ENCODE measurements at places on chromosomes 4 and X.
A peak's percentile ranks its signal among the peaks of the same experiment; 100 is the strongest.

DNA sequence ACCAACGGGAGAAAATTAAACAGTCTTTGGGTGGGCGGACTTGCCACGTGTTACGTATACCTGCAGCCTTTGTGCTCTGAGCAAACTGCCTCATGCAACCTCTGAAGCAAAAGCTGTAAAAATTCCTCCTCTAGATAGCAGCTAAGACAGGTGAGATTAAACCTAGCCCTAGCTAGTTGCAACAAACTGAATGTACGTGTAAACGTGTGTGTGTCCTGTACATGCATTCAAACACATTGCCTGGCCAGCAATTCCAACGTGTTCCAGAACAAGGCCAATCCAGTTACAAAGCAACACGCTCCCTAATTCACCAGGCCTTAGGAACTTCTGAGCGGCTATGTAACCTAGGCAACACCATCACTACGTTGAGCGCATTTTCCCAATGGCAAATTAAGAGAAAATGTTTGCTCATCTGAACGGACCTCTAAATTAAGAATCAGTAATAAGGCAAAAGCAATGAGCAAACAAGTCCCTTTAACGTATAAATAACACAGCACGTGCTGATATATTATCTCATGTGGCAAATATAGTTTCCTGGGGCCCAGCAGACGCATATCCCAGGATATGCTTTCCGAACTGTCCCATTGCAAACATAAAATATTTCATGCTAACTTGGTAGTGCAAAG, 792 bp downstream of the PPID start:
- peak; percentile 50 for DNase-seq

DNA sequence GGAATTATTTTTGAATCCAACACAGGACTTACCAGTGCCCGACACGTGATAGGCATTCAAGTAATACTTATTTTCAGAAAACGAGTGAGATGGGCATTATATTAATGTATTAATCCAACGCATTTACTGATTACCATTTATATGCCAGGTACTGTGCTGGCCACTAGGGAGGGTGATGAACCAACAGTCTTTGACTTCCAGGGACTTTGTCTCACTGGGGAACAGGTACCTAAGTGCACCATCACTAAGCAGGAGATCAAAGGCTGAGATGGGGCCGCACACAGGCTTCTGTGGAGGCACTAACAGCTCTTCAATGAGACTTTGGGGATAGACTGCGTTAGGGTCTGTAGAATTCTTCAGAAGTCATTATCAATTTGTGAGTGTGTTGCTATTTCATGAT, 5.7 kb upstream of the TADA2B start:
- no peak for DNase-seq

DNA sequence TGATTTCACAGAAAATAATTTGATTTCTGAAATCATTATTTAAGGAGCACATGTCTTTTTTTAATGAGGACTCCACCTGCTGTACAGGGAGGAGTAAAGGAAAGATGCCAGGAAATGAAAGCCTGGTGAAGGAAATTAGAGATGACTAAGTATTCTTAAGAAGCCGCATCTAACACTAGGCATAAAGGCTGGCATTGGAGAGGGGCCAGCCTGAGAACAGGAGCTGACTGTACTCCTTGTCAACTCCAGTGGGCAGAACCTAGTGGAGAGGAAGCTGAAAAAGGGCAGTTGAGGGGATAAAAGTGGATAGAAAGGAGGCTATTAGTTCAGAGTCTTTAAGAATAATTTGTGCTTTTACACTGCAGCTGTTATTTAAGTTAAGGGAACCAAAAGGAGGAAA, 393.0 kb downstream of the PPP1R2C start:
- no peak for DNase-seq

DNA sequence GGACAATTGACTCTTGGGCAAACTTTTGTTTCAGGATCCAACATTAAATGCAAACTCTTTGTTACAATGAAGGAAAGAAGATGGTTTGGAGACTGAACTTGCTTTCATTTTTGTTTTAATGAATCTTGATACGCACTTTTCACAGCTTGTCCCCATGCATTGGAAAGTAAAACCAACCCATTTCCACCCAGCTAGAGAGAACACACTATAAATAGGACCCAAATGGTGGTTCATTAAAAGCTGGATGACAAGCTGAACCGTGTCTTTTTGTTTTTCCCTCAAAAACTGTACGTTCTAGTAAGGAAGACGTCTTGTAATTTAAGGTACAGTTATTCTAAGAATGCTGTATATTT, 95.3 kb upstream of the EGFL6 start:
- no peak for DNase-seq

DNA sequence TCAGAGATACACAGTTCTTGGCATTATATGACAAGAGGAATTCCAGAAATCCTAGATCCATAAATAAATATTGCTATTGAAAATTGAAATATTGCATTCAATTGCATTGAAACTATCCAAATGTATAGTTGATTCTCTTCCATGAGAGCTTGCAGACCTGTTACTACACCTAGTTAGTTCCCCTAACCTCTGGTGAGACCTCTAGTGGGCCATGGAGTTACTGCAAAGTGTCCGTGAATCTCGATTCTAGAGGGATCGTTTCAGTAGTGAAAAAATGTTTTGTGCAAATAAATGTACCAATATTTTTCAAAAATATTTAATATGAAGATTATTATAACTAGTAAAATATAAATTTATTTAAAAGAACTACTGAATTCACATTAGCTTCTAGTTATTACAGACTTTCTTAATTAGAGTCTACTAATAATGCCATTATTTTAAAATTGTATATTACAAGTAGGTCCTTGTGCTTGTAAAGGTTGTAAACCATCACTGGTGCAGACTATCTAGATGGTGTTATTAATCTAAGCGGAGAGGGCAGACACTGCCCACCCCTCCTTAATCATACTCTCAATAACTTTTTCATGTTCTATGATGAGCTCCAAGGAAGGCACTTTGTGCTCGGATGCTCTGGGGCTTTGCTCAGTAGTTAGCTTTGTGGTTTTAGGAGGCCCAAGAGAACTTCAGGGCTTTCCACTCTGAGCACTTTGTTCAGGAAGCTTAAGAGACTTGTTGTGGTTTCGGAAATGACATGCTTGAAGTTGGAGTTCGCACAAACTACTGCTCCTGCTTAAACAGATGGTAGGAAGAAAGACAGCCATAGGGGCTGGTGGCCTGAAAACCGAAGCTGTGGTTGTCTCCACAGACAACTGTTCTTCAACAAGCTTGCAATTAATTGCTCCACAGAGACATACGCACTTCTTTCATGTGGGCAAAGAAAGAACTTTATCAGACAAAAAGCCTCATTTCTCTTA, 42.8 kb downstream of the IL21 start:
- peak; percentile 37 for DNase-seq

DNA sequence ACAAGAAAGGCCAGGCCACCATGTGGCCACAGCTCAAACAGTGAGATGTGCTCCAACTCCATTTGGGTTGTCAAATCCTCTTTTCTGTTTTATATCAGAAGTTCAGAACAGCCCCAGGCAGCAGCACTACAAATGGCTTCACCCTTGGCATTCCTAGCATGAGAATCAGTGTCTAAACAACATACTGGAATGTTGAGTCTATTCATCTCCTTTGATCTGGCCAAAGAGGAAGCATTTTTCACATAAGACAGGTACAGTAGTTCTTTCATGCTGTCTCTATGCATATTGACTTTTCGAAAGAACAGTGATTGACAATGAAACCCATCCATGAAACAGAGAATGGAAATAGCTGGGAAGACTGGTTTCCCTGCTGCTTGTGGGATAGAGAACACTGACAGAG, 289.5 kb downstream of the USP46 start:
- DNase-seq = no peak

GRCh38 chr4:140851032-140851636, 94.9 kb upstream of the TBC1D9 start:
- peak; percentile 86 for DNase-seq

- DNase-seq = no peak
Observed at GRCh38 chrX:39309018-39309635, 507.9 kb downstream of the MID1IP1 start.

DNA sequence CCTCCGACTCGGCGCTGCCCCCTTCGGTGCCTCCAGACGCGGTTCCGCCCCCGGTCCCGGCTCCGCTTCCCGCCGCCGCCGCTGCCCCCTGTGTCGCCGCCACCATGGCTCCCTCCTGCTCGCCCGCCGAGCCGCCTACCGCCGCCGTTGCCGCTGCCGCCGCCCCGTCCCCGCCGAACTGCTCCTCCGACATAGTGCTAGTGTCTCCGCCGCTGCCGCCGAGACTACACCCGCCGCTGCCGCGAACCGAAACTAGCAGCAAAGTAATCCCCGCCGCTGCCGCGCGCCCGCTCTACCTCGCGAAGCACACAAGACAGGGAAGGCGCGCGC, 340 bp downstream of the HNRNPD start:
- DNase-seq = no peak

GRCh38 chrX:46325312-46325877, 219.8 kb downstream of the ZNF674 start:
- DNase-seq = no peak

DNA sequence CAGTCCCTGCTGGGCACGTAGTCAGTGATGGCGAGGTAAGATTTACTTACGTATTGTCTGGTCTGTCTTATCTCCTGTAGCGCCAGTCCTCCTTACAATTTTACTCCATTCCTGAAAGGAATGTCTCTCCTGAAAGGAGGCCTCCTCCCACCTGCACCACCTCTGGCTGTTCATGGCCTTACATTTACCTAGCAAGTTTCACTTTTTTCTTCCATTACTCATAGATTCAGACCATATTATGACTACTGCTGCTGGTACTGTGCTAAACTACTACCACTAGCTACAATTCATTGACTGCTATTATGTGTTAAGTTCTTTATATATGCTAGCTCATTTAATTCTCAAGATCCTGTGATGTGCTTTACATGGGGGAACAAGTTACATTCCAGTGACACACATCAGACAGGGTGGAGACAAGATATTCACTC, 189.9 kb downstream of the BMPR1B start:
- no peak for DNase-seq

DNA sequence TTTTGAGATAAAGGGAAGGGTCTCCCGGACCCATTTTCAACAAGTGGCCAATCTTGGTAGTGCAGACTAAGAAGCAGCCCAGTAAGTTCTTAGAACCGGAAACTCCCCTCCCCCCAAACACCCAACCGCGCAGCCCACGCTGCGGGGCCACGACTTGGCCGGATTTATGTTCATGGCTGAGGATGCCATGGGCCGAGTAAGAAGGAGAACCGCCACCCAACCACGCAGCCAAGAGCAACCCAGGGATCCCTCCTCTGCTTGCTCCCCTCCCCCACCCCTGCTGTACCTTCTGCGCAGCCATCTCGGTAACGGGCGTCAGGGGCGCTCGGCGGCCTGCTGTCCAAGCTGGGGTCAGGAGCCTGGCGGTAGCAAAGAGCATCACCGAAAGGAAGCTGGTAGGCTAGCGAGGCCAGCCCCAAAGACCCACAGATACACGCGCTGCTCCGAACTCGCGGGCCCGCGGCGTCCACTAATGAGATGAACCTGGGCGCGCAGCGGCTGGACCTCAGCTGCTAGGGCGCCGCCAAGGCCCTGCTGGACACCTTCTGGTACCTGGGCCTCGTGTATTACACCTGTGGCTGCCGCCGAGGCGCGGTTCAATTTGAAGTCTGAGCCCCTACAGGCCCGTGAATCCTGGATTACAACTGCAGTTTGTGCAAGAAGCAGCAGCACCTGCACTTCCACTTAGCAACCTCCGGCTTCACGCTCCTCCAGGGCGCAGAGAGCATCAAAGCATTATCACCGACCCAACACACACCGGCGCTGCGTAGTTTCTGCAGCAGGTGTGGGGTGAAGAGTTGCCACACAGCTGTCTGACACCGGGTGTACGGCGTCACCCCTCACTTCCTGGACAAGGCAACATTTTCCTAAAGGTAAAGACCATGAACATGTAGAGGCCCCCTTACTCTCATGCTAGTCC, 63.4 kb downstream of the NUDT10 start:
- DNase-seq = peak; percentile 38

GRCh38 chrX:136457303-136457917, 30.3 kb upstream of the BRS3 start:
- DNase-seq = no peak

GRCh38 chr4:180860089-180860720, 1383.0 kb upstream of the TENM3 start:
- DNase-seq = no peak
